ENCODE measurements at places on chromosomes 12 and 14. TPM values are rescaled to one million over a fixed set of nuclear protein-coding genes. Genes with fewer than 3 reads are reported as not detected.

DNA sequence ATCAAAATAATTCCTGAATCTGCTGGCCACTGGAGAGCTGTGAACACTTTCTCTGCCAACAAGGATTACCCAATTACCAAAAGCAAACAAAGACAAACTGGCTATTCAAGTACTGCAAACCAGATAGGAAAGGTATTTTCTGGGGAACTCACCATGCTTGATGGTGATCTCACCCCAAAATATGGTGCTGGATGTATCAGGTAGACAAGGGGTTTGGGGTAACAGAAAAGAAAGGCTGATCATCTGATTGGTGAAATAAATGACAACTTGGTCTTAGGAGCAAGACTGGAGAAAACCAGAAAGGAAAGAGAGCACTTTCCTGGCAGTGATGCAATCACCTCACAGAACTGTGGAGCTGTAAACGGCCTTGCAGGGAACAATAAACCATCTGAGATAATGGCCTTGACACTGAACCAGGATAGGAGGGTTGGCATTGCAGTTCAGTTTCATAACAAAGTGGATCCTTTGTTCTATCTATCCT lies 31.0 kb upstream of the NPFF start:
- H3K4me3 ChIP-seq: no peak overlapping the region
- no peak overlapping the region for H3K27ac ChIP-seq
- DNase-seq: no peak
- no peaks in the 10 kb centered on the region for H3K27me3 ChIP-seq

GLIPR1L2 gene
- total RNA-seq: not detected

ASB2 gene
- 21.1 TPM for total RNA-seq

DNA sequence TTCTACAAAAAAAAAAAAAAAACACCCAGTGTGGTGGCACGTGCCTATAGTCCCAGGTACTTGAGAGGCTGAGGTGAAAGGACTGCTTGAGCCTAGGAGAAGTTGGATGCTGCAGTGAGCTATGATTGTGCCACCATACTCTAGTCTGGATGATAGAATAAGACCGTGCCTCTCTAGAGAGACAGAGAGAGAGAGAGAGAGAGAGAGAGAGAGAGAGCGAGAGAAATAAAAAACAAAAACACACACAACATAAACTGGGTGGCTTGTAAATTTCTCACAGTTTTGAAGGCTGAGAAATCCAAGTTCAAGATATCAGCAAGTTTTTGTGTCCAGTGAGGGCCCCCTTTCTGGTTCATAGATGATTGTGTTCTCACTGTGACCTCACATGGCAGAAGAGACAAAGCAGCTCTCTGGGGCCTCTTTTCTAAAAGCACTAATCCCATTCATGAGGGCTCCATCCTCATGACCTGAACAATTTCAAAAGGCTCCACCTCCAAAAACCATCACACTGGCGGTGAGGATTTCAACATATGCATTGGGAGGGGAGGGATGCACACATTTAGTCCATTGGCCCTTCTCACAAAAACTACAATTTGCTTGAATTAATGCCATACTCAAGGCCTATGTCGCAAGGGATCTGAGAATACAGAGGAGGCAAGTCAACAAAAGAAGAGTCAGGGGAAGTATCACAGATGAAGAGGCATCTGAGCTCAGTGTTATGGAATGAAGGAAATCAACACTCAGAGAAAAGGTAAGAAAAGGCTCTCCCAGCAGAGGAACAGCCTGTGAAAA lies 94.9 kb downstream of the PPM1H start:
- H3K4me3 ChIP-seq: no peak overlapping the region
- no peak overlapping the region for H3K27ac ChIP-seq
- no peaks in the 10 kb centered on the region for H3K36me3 ChIP-seq
- H3K4me1 ChIP-seq: no peaks in the 10 kb centered on the region
- no peak for DNase-seq
- H3K27me3 ChIP-seq: peaks cover 10% of the 10 kb centered on the region

DNA sequence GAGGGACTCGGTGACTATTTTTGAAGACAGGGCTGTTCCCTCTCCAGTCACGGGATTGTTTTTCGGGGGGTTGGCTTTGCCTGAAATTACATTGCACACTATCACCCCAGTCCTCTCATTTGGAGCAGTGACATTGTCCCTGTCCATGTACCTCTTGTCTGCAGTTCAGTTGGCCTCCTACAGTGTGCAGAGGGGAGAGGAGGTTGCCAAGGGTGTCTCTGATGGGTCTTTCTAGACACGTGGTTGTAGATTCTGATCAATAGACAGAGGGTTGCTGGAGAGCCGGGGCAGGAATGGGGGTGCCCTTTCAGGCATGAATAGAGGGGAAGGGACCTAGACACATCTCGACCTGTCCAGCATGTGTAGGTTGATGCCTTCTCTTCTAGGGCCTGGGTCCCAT lies 1.2 kb downstream of the TMEM120B start:
- H3K27me3 ChIP-seq: no peaks in the 10 kb centered on the region
- peak overlapping the region; percentile 45 for H3K27ac ChIP-seq
- peaks cover 7% of the 10 kb centered on the region for H3K36me3 ChIP-seq
- peak overlapping the region; percentile 90 for H3K4me3 ChIP-seq

DNA sequence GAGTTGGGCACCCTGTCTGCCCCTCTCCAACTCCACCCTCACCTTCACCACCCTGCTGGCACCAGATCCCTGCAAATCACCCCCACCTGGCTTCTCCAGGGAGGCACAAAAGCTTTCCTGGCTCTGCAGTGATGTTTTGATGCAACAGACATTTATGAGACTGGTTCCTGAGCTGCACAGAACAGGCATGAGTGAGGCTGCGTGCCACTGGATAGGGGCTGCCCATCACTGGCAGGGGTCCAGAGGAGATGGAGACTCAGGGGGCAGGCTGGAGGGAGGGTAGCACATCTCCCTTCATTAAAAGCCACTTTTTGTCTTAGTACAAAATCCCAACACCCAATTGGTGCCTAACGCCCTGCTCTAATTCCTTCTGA lies 17.3 kb upstream of the ZDHHC22 start:
- no peak overlapping the region for H3K27ac ChIP-seq
- peaks cover 35% of the 10 kb centered on the region for H3K27me3 ChIP-seq
- no peak overlapping the region for H3K4me3 ChIP-seq
- H3K4me1 ChIP-seq: no peaks in the 10 kb centered on the region
- no peaks in the 10 kb centered on the region for H3K36me3 ChIP-seq

EML5 gene
- 0.66 TPM for total RNA-seq

GRCh38 chr12:51512438-51512837 lies 78.6 kb upstream of the SCN8A start:
- peaks cover 6% of the 10 kb centered on the region for H3K27me3 ChIP-seq
- H3K27ac ChIP-seq: no peak overlapping the region
- no peaks in the 10 kb centered on the region for H3K36me3 ChIP-seq
- H3K4me3 ChIP-seq: no peak overlapping the region
- DNase-seq: no peak

- peaks cover 58% of the 10 kb centered on the region for H3K4me1 ChIP-seq
- H3K4me3 ChIP-seq: peak overlapping the region; percentile 82
- H3K27me3 ChIP-seq: no peaks in the 10 kb centered on the region
- H3K27ac ChIP-seq: peak overlapping the region; percentile 99
Measured at GRCh38 chr14:49971156-49972130, 78.6 kb downstream of the ARF6 start.

GRCh38 chr12:132734206-132734605 lies 23.6 kb downstream of the PGAM5 start:
- H3K4me1 ChIP-seq: peaks cover 4% of the 10 kb centered on the region
- DNase-seq: no peak
- H3K27ac ChIP-seq: no peak overlapping the region
- no peak overlapping the region for H3K4me3 ChIP-seq

DNA sequence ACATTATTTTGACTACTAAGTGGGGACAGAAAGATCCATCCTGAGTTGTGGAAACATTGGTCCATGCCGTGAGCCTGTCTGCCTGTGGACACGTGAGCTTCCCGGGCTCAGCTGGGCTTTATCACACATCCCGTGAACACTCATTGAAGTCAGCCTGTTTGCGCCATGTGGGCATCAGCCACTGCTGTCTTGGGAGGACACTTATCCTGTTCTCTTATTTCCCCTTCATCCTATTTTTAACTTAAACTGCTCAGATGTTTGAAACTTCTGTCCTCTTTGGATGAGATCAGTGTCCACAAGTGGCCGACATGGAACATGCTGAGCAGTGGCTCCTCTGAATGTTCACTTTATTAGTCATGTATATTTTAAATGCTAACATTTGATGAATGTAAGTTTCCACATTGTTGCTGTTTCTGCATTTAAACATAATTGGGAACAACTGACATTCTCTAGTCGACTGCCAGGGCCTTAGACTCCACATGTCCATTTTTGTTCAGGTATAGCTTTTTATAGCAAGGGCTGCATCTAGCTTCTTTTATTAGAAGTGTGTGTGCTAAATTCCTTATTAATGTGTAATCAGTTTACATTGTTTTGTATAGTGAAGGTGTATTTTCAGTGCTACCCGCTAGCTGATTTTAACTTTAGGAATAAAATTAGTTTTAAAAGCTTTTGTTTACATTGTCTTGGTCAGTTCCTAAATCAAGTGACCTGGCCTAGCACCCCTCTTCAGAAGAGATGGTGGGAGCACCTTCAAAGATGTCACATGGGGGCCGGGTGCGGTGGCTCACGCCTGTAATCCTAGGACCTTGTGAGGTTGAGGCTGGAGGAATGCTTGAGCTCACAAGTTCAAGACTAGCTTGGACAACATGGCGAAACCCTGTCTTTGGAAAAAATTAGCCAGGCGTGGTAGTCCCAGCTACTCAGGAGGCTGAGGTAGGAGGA lies 24.0 kb downstream of the RNF34 start:
- no peak overlapping the region for H3K4me3 ChIP-seq
- H3K27ac ChIP-seq: no peak overlapping the region
- peaks cover 85% of the 10 kb centered on the region for H3K36me3 ChIP-seq
- H3K4me1 ChIP-seq: peaks cover 3% of the 10 kb centered on the region
- no peaks in the 10 kb centered on the region for H3K27me3 ChIP-seq

SMOC1 gene
- not detected for total RNA-seq

PRB2 gene
- total RNA-seq: not detected

POTEG gene
- not detected for total RNA-seq

- no peaks in the 10 kb centered on the region for H3K27me3 ChIP-seq
- no peaks in the 10 kb centered on the region for H3K36me3 ChIP-seq
- no peak for DNase-seq
- no peaks in the 10 kb centered on the region for H3K4me1 ChIP-seq
- no peak overlapping the region for H3K27ac ChIP-seq
- H3K4me3 ChIP-seq: no peak overlapping the region
Measured at GRCh38 chr12:126397071-126397581, 1331.9 kb downstream of the AACS start.

DNA sequence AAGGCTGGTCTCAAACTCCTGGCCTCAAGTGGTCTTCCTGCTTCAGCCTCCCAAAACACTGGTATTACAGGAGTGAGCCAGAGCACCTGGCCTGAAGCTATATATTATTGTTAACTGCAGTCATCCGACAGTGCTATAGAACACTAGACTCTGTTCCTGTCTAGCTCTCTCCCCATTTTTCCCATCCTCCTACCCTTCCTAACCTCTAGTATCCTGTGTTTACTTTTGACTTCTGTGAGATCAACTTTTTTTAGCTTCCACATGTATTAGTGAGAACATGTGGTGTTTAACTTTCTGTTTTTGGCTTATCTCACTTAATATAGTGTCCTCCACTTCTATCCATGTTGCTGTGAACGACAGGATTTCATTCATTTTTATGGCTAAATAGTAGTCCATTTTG lies 34.7 kb downstream of the TRAF3 start:
- peaks cover 58% of the 10 kb centered on the region for H3K36me3 ChIP-seq
- H3K4me3 ChIP-seq: peak overlapping the region; percentile 1
- DNase-seq: no peak
- H3K27ac ChIP-seq: peak overlapping the region; percentile 30
- peaks cover 67% of the 10 kb centered on the region for H3K4me1 ChIP-seq

PLXNC1 gene
- 15.0 TPM for total RNA-seq

DNA sequence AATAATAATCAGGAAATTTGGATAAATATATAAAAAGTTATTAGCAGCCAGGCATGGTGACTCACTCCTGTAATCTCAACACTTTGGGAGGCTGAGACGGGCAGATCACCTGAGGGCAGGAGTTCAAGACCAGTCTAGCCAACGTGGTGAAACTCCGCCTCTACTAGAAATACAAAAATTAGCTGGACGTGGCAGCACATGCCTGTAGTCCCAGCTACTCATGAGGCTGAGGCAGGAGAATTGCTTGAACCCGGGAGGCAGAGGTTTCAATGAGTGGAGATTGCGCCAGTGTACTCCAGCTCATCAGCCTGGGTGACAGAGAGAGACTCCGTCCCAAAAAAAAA lies 64.5 kb downstream of the SYT1 start:
- H3K36me3 ChIP-seq: no peaks in the 10 kb centered on the region
- DNase-seq: no peak
- no peaks in the 10 kb centered on the region for H3K27me3 ChIP-seq
- no peaks in the 10 kb centered on the region for H3K4me1 ChIP-seq
- no peak overlapping the region for H3K27ac ChIP-seq
- no peak overlapping the region for H3K4me3 ChIP-seq

TSHR gene
- total RNA-seq: not detected

RASAL1 gene
- 1.1 TPM for total RNA-seq

DNA sequence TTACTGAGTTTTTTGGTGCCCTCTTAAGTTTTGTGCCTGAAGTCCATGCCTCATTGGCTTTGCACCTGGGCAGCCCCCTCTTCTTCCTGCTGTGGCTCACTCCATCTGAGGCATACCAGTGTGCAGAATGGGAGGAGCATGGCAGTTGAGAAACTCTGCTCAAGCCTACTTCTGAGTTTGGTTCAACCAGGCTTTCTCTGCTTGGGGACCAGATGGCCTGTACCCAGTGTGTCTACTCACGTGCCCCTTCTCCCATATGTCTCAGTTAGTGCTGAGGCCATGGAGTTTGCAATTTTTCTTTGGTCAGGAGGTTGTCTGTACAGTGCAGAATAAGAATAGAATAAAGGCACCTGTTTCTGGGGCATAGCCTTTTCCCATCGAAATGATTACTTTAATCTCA lies 383.3 kb upstream of the DDHD1 start:
- DNase-seq: no peak
- H3K36me3 ChIP-seq: no peaks in the 10 kb centered on the region
- H3K4me3 ChIP-seq: no peak overlapping the region
- peaks cover 4% of the 10 kb centered on the region for H3K27me3 ChIP-seq
- no peak overlapping the region for H3K27ac ChIP-seq
